ENCODE measurements at places on chromosomes 7 and 10. TPM values are rescaled to one million over a fixed set of nuclear protein-coding genes. Genes with fewer than 3 reads are reported as not detected.
A peak's percentile ranks its signal among the peaks of the same experiment; 100 is the strongest.

DNA sequence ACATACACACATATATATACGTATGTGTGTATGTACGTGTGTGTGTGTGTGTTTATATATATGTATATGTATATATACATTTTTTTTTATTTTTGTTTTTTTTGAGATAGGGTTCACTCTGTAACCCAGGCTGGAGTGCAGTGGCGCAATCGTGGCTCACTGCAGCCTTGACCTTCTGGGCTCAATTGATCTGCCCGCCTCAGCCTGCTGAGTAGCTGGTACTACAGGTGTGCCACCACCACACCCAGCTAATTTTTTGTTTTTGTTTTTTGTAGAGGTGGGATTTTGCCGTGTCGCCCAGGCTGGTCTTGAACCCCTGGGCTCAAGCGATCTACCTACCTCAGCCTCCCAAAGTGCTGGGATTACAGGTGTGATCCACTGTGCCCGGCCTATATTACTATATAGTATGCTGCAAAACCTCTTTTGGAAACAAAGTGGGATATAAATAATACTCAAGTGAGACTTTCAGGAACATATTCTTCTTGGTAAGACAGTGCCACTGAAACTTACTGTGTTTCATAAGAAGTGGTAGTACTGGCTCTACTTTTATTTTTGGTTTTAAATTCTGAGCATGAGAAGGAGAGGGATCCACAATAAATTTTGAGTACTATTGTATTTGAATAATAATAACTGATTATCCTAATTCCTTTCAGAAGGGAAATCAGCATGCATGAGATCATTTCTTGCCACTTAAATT, 51.0 kb downstream of the MLLT10 start:
- H3K27me3 ChIP-seq, result no peaks in the 10 kb centered on the region
- peaks cover 34% of the 10 kb centered on the region for H3K4me1 ChIP-seq
- H3K4me3 ChIP-seq, result no peak overlapping the region
- DNase-seq, result no peak
- H3K36me3 ChIP-seq, result peaks cover 16% of the 10 kb centered on the region

DNA sequence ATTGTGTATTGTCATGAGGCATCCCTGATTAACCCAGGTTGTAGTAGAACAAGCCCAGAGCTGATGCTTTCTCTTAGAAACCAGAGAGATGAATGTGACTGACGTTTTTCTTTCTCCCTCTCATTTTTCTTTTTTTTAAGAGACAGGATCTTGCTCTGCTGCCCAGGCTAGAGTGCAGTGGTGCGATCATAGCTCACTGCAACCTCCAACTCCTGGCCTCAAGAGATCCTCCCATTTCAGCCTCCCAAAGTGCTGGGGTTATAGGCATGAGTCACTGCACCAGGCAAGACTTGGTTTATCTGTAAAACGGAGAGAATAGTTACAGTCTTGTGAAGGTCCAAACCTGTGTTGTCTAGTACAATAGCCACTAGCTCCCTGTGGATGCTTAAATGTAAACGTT, 5.4 kb downstream of the LMTK2 start:
- DNase-seq, result no peak
- H3K36me3 ChIP-seq, result peaks cover 14% of the 10 kb centered on the region
- peaks cover 21% of the 10 kb centered on the region for H3K4me1 ChIP-seq
- H3K27me3 ChIP-seq, result no peaks in the 10 kb centered on the region

NUTM2D gene
- total RNA-seq, result 2.1 TPM

C10orf67 gene
- not detected for total RNA-seq

DNA sequence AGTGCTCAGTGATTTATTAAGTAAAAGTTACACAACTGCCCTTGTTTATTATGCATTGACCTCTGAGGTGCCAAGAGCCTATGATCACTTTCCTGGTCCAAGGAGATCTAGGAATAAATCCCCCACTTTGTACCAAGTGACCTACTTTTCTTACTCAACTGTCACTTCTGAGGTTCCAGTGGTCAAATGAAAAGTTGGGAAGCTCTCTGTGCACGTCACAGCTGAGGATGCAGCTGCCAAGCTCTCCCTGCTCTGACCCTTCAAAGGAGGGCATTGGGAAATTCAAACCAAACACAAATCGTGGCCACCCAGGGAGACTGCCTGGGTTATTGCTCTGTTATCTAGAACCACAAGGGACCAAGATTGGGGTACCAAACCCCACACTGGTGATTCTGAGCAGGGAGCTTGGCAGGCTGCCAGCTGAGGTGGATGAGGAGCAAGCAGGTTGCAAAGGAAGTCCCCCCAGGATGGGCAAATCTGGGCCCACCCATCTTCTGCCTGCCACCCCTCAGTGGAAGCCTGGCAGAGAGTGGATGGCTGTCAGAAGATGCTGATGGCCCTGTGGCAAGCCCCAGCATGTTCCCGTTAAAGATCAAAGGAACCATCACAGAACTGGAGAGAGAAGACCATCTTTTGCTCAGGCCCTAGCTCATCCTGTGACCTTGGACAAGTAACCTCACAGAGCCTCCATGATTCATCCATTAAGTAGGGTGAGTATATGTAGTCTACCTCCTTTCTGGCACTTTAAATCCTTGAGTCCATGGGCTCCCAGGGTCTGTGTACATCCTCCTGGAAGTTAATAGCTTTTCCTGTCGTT, 106.8 kb downstream of the PPP1R3C start:
- H3K4me3 ChIP-seq, result no peak overlapping the region
- H3K4me1 ChIP-seq, result no peaks in the 10 kb centered on the region
- H3K36me3 ChIP-seq, result no peaks in the 10 kb centered on the region
- peaks cover 7% of the 10 kb centered on the region for H3K27me3 ChIP-seq
- no peak overlapping the region for H3K27ac ChIP-seq

PRSS1 gene
- total RNA-seq, result not detected

DNA sequence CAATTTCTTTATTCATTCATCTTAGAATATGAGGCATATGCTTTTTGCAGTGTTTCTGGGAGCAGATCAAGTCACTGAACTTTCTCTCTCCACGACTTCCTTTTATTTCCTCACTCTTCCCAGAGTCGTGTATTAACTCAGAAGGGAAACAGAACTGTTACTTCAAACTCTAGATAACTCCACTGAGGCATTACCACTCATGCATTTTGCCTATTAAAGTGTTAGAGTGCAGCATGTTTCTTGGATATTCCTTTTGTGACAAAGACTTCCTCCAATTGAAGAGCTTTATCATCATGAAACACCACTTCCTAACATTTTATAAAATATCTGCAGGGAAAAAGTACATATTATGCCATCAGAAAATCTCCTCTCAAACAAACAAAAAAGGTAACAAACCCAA, 797.4 kb upstream of the COBL start:
- no peak overlapping the region for H3K27ac ChIP-seq
- H3K36me3 ChIP-seq, result no peaks in the 10 kb centered on the region
- no peak overlapping the region for H3K4me3 ChIP-seq
- DNase-seq, result no peak
- H3K27me3 ChIP-seq, result no peaks in the 10 kb centered on the region
- H3K4me1 ChIP-seq, result no peaks in the 10 kb centered on the region

DNA sequence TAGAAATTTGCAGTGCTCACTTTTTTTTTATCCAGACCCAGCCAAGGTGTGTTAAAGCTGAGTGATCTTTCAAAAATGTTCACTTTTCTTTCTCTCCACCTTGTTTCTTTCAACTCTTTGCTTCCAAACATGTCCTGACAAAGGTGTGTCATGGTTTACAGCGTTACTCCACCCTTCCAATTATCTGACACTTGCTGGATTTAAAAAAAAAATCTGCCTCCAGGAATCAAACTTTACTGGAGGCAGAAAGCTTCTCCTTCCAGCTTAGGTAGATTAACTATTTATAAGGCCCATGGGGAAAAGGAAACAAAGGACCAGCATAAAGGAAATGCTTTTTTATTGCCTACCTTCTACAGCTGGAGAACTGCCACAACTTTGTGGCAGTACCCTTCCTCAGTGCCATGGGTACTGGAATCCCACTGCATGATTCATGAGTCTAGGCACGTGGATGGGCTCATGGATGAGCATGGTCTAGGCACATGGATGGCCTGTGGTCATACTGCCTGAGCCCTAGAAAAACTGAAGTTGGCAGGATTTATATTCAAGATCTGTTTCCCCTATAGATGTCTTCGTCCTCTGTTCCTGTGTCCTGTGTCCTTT, at the start of gene COL17A1:
TSS of gene COL17A1 (minus strand) at position 80 of the 600 bp plus-strand sequence. CDS start 5,207 bp downstream, outside the sequence.
- no peaks in the 10 kb centered on the region for H3K36me3 ChIP-seq
- H3K27me3 ChIP-seq, result peaks cover 5% of the 10 kb centered on the region
- no peak within 1 kb of the TSS for H3K27ac ChIP-seq
- H3K4me3 ChIP-seq, result no peak within 1 kb of the TSS
- no peak for DNase-seq

GRCh38 chr7:1709281-1709680, 39.2 kb downstream of the ELFN1 start:
- no peak overlapping the region for H3K4me3 ChIP-seq
- H3K4me1 ChIP-seq, result no peaks in the 10 kb centered on the region
- H3K27ac ChIP-seq, result no peak overlapping the region
- no peak for DNase-seq
- H3K27me3 ChIP-seq, result no peaks in the 10 kb centered on the region

SLIT1 gene
- total RNA-seq, result 0.48 TPM

FFAR4 gene
- total RNA-seq, result not detected

- no peak overlapping the region for H3K4me3 ChIP-seq
- no peaks in the 10 kb centered on the region for H3K27me3 ChIP-seq
- DNase-seq, result no peak
Measured at GRCh38 chr7:52831321-52831720, 204.1 kb upstream of the POM121L12 start.

- no peaks in the 10 kb centered on the region for H3K4me1 ChIP-seq
- H3K36me3 ChIP-seq, result no peaks in the 10 kb centered on the region
- no peaks in the 10 kb centered on the region for H3K27me3 ChIP-seq
- no peak overlapping the region for H3K4me3 ChIP-seq
Measured at GRCh38 chr10:64396105-64396708, 875.0 kb downstream of the REEP3 start.

DNA sequence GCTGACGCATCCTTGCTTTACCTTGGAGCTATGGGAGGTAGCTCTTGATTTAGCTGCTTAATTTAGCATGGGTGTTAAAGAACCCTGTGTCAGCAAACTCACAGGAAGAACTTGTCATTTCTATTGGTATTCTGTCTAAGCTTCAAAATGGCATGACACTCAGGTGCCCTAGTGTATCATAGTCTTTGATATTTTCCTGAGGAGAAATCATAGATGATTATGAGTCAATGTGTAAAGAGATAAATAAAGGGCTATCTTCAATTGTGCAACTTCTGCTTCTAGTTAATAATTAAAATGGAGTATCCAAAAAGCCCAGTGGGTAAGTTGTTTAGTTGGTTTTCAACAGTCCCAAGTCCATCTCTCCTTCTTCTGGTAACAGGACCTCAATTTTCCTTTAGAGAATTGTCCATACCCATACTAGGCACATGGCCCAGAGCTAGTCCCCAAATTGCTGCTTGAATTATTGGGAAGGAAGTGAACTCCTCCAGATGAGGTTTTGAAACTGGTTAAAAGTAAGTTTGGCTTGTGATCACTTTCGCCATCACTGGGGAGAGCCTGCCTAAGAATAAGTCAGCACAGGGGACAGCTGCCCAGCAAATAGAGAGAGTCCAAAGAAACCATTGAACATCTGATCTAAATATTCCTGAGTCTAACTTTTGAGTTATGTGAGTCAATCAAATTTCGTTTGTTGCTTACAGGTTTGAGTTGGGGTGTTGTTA, 169.0 kb upstream of the PHYHIPL start:
- no peak overlapping the region for H3K4me3 ChIP-seq
- DNase-seq, result no peak
- no peak overlapping the region for H3K27ac ChIP-seq
- H3K27me3 ChIP-seq, result no peaks in the 10 kb centered on the region
- no peaks in the 10 kb centered on the region for H3K4me1 ChIP-seq
- no peaks in the 10 kb centered on the region for H3K36me3 ChIP-seq

GRCh38 chr10:31920538-31920937, 8.1 kb downstream of the ARHGAP12 start:
- H3K27me3 ChIP-seq, result no peaks in the 10 kb centered on the region
- DNase-seq, result no peak
- peak overlapping the region; percentile 79 for H3K27ac ChIP-seq
- peaks cover 45% of the 10 kb centered on the region for H3K4me1 ChIP-seq

CCL26 gene
- total RNA-seq, result not detected

DNA sequence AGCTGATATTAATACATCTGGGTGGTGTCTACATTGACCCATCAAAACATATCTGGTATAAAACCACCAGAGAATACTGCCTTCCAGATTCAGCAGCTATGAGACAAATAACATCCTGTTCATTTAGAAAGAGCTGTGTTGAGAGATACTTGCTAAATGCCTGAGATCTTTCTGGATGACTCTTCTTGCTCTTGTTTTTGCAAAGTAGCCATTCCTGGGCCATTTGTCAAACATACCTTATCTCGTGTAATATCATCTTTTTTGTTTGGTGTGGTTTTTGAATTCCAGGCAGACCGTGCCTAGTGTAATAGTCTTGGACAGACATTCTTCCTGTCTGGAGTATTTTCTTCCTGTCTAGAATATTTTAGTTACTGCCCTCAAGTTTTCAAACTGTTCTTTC, 74.7 kb upstream of the PRR15 start:
- H3K4me1 ChIP-seq, result no peaks in the 10 kb centered on the region
- H3K36me3 ChIP-seq, result no peaks in the 10 kb centered on the region
- DNase-seq, result no peak
- H3K27ac ChIP-seq, result no peak overlapping the region
- H3K4me3 ChIP-seq, result no peak overlapping the region
- no peaks in the 10 kb centered on the region for H3K27me3 ChIP-seq

DNA sequence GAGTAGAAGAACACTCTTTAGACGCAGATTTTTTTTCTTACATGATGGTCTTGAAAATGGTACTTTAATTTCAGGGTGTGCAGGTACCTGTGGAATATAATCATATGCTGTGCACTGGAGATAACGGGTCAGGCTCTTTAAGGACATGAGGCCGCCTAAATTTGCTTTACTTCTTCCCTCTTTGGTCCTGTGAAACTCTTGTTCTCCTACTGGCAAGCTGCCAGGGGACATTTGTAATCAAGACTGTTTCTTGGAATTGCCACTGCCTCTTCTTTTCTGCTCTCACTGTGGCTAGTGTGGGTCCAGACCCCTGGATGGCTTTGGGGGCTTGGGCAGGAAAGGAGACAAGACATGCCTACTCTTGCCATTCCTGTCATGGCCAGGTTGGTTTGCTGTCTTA, 146.0 kb downstream of the SND1 start:
- H3K4me3 ChIP-seq, result no peak overlapping the region
- H3K27ac ChIP-seq, result no peak overlapping the region
- H3K27me3 ChIP-seq, result no peaks in the 10 kb centered on the region

DNA sequence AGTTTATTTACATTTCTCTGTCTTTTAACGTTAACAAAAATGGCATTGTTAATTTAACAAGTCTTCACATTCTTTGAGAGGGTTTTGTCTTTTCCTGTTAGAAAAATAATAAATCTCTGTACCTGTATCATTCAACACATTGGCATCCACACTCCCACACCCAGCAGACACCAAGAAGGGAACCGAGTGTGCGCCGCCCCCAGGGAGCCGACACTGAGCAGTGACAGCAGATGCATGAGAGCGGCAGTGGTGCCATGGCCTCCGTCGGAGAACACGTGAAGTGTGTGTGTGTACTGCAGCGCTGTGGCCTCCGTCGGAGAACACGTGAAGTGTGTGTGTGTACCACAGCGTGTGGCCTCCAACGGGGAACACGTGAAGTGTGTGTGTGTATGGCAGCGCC, 63.3 kb downstream of the DYNC2I1 start:
- DNase-seq, result no peak
- no peaks in the 10 kb centered on the region for H3K27me3 ChIP-seq
- H3K4me3 ChIP-seq, result no peak overlapping the region
- peaks cover 12% of the 10 kb centered on the region for H3K4me1 ChIP-seq
